ENCODE measurements at places on chromosomes 3 and 15.

DNA sequence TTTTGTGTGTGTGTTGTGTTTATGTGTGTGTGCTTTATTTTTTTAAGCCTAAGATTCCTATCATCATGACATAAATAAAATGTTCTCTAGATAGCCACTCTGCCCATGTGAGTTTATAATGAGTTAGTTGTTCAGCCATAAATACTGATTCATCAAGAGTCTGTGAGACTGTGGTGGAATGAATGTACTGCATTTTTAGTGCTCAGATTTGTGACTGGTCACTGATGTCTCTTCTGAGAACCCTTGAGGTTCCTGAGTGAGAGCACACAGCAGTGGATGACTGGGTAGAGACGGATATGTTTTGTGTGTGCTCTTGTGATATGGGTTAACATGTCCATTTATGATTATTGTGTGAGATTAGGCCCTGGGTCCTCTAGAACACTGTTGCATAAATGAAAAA is 51.2 kb downstream of the SETD5 start:
- DNase-seq = no peak

DNA sequence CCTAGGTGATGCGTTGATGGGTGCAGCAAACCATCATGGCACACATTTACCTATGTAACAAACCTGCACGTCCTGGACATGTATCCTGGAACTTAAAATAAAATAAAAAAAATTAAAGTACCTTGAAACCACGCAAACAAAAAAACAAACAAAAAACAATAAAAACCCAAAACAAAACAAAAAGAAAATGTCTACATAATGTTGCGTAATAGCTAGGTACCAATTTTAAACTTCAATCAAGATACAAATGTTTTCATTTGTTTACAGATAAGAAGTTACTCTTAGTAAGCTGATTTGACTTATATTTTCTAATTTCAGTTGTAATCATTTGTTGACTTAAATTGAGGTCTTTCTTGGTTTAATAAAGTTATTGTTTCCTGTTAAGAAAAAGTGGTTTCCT is 349.6 kb upstream of the KCNMB2 start:
- DNase-seq = no peak

DNA sequence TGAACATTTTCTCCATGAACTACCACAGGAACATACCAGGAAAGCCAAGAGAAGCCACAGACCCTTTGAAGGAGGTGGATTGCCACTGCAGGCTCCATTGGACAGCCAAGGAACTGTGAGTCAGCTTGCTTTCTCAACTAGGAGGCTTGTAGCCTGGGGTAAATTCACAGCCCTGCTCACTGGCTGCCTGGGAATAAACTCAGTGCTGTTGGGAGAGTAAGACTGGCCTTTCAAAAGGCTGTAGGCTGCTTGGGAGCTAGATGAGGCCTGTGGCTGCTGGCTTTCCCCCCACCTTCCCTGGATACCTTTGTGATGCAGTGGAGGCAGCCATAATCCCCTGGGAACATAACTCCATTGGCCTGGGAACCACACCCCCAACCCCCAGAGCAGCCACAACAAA is 223.5 kb upstream of the RBMS3 start:
- DNase-seq = no peak

DNA sequence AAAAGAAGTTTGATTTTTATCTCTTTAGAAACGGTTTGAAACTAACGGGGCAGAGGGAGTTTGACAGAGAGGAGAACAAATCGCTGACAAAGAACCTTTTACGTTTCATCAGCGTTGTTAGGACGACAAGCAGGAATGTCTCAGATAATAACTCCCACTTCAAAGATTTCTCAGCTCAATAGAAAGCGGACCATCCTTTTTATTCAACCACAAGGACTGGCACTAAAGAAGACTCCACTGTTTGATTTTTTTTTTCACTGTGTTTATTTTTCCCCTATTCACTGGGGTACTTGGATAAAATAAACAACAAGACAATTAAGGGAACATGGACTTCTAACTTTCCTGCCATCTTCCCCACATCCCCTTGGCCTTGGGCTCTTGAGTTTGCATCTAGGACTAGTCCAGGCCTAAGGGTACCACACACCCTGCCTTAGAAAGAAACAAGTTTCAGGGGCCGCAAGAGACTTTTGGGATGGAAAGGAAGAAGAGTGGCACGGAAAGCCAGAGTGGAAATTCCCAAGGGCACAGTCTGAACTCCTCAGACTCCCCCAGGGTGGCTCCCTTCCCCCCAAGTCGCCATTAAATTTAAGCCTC is 19.0 kb downstream of the ZIC4 start:
- no peak for DNase-seq

DNA sequence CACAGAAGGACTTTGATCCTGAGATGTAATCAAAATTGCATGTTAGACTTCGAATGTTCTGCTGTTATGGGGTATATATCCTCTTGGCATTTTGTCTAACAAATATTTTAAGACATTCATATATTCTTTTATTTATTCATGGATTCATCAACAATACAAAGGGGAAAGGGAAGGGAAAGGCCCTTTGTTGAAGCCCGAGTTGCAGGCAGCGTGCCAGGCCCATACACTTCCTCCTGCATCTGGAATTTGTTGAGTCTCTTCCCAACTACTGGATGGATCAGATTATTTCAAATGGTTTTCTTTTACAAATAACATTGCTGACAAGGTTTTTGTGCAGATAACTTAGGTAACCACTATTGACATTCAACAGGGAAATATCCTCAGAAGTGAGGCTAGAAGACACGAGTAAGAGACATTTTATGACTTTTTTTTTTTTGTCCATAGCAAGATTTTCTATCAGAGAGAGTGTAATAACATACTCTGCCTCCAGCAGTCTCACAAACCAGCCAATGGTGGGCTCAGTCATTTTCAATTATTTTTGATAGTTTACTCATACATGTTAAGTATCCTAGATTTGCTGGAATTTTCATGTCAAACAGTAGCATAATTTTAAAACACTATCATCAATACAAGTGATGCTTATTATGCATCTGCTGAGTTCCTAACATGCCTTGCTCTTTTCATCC is 94.3 kb downstream of the RPL39L start:
- DNase-seq = no peak

GRCh38 chr3:194181612-194182529 is 45.9 kb downstream of the HES1 start:
- DNase-seq = no peak

GRCh38 chr3:179972881-179973423 is 63.8 kb downstream of the PEX5L start:
- no peak for DNase-seq

DNA sequence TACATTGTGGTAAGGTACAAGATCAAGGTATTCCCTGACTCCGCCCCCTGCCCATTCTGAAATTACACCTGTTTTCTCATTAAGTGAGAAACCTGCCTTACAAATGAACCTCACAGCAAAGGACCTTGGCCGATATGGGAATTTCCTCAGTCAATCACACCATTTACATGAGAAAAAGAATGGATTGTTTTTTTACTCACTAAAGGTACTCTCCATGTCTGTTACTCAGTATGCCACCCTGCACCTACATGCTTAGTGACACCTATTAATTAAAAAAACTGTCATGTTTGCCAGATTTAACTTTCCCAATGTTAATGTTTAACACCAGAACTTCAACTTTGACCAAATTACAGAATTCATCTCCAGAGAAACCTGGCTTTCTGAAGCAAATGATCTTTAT is 62.0 kb downstream of the ESYT3 start:
- DNase-seq = no peak

DNA sequence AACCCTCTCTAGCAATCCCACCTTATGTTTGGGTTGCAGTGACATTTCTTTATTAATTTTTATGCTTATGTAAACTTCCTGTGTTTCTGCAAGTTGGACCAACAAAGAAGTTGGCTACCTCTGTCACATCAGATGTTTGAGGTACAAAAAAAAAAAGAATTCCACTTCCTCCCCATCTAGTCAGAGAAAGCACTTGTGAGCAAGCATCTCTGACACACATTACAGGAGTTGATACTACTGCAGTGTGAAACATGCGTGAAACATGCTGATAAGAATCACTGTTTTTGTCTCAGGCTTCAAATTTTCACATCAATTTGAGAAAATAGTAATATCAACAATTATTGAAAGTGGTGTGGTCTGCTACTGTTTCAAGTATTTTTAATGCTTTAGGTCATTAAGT is 1.3 kb downstream of the SCAANT1 start:
- no peak for DNase-seq

- DNase-seq = no peak
Measured at GRCh38 chr3:125239266-125239665, 26.7 kb upstream of the SLC12A8 start.

GRCh38 chr3:25037049-25037547 is 391.0 kb upstream of the RARB start:
- DNase-seq = no peak

All from T47D (cell line).